ENCODE measurements at places on chromosomes 3 and 15.

GRCh38 chr3:142436951-142437585 is 10.8 kb downstream of the XRN1 start:
- DNase-seq: no peak

- no peak for DNase-seq
These were observed 51.5 kb downstream of the TJP1 start for GRCh38 chr15:29770796-29771195.

DNA sequence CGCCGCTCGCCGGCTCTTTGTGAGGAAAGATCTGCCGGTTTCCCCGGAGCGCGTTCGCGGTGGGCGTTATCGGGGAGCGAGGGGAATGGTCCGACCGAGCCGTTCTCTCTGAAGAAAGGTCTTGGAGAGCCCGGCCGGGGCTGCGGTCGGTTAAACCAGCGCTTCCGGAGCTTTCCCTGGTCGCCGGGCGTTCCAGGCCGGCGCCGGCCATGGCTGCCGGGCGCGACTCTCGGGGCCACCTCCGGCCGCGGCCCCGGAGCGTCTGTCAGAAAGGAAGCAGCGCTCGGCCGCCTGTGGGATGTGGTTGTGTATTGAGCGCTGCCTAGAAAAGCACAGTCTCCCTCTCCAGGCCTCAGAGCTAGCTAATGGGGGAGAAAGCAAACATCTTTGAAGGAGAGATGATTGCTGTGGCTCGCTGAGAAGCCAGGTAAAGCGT is 731 bp downstream of the FYTTD1 start:
- DNase-seq: no peak

DNA sequence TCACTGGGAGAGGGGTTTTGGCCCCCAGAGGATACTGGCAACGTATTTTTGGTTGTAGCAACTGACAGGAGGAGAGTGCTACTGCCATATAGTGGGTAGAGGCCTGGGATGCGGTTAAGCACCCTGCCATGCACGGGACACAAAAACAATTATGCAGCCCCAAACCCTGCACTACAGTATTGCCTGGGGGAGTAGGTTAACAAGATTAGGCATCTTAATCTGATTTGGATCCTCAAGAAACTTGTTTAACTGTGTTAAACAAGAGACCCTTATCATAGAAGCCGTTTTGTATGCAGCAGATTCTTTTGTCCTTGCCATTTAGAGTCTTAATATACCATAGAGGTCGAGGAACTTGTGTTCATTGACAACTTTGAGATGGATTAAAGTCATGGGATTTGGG is 3.4 kb downstream of the PHLDB2 start:
- no peak for DNase-seq

DNA sequence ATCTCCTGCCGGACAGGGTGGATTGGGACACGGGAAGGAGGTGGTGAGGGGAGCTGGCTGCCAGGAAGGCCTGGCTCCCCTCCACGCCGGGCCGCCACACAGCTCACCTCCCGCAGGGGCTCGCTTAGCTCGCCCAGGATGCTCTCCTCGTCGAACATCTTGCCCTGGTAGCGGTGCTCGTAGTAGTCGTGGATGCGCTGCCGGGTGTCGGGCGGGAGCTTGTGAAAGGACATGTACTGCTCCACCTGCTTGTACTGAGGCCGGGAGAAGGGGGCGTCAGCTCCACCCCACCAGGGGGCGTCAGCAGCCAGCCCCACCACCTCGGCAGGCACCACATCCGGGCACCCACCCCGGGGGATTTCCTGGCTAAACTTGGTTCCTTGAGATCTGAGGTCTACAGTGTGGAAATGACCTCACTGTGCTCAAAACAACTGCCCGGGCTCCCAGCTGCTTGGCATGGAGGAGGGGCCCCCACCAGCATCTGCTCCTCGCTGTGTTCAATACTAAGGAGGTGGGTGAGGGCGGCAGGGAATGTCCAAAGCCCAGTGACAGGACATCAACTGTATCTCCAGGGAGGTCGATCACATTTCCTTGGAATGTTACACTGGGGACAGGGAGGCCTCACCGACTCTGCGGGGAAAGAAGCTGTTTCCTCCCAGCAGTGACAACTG is 43.4 kb downstream of the HCN4 start:
- no peak for DNase-seq

Data from stimulated activated CD4-positive, alpha-beta T cell treated with anti-CD3 and anti-CD28 coated beads, Interleukin-15, amount 100 ng/mL, for 48 hours (primary cell).